IMR-90 (cell line): ENCODE measurements at places on chromosomes 7 and 10. TPM values are rescaled to one million over a fixed set of nuclear protein-coding genes. Genes with fewer than 3 reads are reported as not detected.
A peak's percentile ranks its signal among the peaks of the same experiment; 100 is the strongest.

DNA sequence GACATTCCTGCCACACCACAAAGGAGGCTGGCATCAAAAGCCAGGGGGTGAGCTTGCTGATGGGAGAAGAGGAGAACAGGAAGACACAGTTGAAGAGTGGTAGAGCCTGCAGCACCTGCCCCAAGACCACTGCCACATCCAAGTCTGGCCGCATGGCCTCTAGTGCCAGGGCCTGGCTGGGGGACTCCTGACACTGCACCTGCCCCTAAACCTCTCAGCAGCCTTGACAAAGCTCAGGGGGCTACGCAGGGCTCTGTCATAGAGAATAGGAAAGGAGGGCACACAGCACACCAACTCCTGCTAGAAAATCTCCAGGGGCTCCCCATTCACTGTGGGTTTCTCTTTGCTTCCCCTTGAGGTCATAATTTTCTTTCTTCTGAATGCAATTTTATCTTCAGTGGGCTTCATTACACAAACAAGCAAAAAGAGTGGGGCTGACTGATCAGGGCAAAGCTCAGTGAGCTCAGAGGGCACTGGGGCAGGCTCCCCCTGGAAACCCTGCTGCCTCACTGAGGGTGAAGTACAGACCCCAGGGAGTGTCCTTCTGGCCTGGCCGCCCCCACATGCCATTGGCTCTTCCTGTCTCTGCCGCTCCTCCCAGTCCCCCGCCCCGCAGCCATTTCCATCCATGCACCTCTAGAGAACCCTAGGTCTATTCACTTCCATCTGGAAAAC, 37.2 kb downstream of the VOPP1 start:
- no peak for DNase-seq

- no peak for DNase-seq
Measured at GRCh38 chr10:112589081-112589480, 142.1 kb downstream of the VTI1A start.

DNA sequence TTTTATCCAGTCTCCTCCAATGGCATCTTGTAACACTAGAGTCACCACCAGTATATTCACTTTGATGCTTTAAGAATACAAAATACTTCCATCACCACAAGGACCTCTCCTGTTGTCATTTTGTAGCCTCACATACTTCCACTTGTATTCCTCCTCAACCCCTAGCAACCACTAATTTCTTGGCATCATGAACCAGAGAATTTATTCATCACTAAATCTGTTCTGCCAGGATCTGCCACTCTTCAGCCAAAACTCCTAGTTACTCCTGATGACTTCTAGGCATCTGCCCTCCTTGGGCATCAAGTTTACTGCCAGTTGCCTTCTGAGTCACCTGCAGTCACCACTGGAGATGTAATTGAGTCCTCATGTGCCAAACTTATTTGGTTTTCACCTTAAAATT, 906.8 kb downstream of the CNTNAP2 start:
- no peak for DNase-seq

- no peak for DNase-seq
Measured at GRCh38 chr7:44098092-44099068, 5.8 kb upstream of the AEBP1 start.

DNA sequence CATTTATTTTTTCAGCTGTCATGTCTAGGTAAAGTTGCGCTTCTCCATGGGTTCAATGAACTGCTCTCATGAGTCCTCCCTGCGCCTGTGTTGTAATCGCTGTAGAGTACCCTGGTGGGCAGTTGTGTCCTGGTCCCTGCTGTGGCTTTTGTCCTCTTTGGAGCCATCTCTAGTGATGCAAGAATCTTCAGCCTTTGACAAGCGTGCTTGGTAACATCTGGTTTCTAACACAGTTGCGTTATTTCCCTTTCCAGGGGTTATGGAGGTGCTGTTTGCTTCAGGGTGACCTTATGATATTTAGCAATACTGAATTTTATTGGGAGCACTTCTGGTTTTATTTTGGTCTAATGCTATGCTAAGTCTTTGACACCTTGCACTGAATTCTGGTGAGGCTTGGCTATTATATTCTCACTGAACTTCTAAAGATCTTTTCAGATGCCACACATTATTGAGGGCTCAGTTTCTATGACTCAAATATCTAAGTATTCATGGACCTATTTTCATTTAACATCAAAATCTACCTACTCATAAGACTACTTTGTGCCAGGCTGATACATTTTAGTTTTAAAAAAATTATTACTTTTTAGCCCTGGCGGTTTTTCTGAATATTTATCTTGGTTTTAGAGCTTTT, 88.6 kb downstream of the FANK1 start:
- DNase-seq, result no peak

DNA sequence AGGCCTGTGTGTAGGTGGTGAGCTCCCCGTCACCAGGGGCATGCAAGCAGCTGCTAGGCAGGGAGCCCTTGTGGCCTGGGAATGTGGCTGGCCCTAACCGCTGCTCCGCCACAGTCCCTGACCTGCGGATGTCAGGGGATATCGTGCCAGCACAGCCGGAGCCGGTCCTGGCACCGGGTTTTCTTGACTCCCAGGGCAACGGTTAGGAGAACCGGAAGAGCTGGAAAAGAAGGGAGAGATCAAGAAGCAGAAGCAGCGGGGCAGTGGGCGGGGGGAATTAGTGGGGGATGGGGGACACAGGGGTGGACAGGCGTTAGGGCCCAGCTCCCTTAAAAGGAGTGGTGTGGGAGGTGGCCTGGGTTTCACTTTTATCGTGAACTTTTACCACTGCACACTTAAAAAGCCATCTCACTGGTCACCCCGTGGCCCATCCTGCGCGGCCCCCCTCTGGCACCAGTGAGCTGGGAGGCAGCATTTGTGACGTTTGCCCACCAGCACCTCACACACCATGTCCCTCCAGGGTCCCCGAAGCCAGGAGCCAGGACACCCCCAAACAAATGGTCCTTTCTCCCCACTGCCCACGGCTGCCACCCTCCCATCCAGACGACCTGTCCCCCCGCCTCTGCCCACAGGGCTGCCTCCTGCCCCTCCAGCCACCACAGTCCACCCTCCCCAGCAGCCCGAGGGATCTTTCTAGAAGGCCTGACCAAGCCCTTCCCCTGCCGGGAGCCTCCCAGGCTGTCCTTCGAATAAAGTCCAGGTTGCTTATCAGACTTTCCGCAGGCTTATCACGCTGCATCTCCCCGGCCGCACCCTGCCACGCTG, 1.8 kb upstream of the MICALL2 start:
- peak; percentile 34 for DNase-seq

- DNase-seq, result no peak
Measured at GRCh38 chr7:121003986-121004685, 15.6 kb downstream of the CPED1 start.

- no peak for DNase-seq
Measured at GRCh38 chr10:125538947-125539731, 143.8 kb downstream of the TEX36 start.

DNA sequence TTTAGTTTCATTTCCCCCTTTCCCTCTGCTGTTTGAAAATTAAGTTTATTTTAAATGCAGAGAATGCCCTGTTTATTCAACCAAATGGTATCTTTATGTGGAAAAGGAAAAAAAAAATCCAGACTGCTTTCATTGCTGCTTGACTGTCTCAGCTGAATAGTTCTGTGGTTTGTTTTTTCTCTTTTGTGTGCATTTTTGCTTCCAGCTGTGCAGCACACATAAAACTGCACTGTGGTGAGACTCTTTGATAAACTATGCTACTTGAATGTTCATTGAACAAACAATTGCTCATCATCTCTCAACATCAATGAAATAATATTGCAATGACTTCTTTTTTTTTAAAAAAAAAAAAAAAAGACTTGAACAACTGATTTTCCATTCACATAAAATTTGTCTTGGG, 78.6 kb upstream of the GLI3 start:
- DNase-seq, result peak; percentile 1

- no peak for DNase-seq
Measured at GRCh38 chr10:110212119-110213006, 5.0 kb downstream of the MXI1 start.

DNA sequence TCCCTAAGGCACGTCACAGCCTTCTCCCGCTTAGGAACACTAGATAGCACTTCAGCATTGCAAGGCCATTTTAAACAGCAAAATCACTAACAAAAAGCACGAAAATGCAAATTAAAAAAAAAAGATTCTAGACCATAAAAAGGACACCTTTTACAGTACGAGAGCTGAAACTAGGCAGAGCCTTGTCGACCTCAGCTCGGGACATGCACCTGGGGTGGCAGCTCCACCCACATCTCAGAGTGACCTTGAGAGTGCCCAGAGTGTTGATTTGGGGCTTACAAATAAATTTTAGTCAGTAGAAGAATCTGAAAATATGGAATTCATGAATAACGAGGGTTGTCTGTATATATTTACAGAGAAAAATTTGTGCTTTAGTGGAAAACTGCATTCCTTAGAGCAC, 1.1 kb downstream of the MRPS24 start:
- no peak for DNase-seq

- DNase-seq, result no peak
Measured at GRCh38 chr7:76066716-76067503, 19.0 kb downstream of the MDH2 start.

GRCh38 chr7:130365511-130366441, 14.5 kb upstream of the CPA1 start:
- DNase-seq, result peak; percentile 94

GRCh38 chr10:27052656-27053055, 47.6 kb downstream of the ANKRD26 start:
- DNase-seq, result no peak

Gene PRR15
- polyA plus RNA-seq, result not detected in 2 replicates

Gene AVPI1
- polyA plus RNA-seq, result 29.8 and 33.6 TPM in 2 replicates

Gene FASTK
- polyA plus RNA-seq, result 115 and 127 TPM in 2 replicates

Gene PYROXD2
- polyA plus RNA-seq, result 16.3 and 16.4 TPM in 2 replicates

Gene PNPLA8
- polyA plus RNA-seq, result 6.1 and 7.0 TPM in 2 replicates

Gene PARD3
- polyA plus RNA-seq, result 13.1 and 14.6 TPM in 2 replicates
